GM23338 (cell line): ENCODE measurements at places on chromosomes 13 and 19. TPM values are rescaled to one million over a fixed set of nuclear protein-coding genes. Genes with fewer than 3 reads are reported as not detected.

DNA sequence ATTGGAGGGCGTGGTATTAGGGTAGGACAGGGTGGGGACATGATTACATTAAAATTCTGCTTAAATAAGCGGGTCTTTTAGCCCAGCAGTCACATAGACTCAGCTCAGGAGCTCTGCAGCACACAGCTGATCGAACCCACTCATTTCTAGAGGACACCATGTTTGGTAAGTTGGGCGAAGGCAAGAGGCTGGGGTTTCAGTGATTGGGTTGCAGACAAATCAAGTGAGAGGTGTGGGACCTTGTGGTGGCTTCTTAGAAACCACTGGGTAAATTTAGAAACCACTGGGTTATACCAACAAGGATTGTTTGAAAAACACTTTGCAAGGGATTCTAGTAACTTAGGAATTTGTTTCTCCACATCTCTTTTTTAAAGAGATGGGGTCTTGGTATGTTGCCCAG is at the start of gene LEUTX:
Gene LEUTX (plus strand): TSS at position 92 of the 400 bp plus-strand sequence. CDS start 67 bp downstream, at position 159.
- no peaks in the 10 kb centered on the region for H3K36me3 ChIP-seq
- no peak within 1 kb of the TSS for H3K4me3 ChIP-seq
- H3K4me1 ChIP-seq, result no peaks in the 10 kb centered on the region

Gene GSX1
- total RNA-seq, result not detected in 2 replicates

Gene SBSN
- total RNA-seq, result not detected in 2 replicates

- no peaks in the 10 kb centered on the region for H3K4me1 ChIP-seq
- no peak for DNase-seq
- H3K27me3 ChIP-seq, result no peaks in the 10 kb centered on the region
- no peak overlapping the region for H3K27ac ChIP-seq
Measured at GRCh38 chr13:42151781-42152180, 103.3 kb downstream of the DGKH start.

Gene RNF17
- total RNA-seq, result not detected in 2 replicates

Gene GGACT
- total RNA-seq, result 0.24 and 1.1 TPM in 2 replicates

- H3K4me3 ChIP-seq, result no peak overlapping the region
- H3K36me3 ChIP-seq, result no peaks in the 10 kb centered on the region
- no peaks in the 10 kb centered on the region for H3K4me1 ChIP-seq
- no peaks in the 10 kb centered on the region for H3K27me3 ChIP-seq
Measured at GRCh38 chr13:101157261-101157660, 259.0 kb downstream of the NALCN start.

- no peaks in the 10 kb centered on the region for H3K27me3 ChIP-seq
- peak; percentile 53 for DNase-seq
- no peak overlapping the region for H3K27ac ChIP-seq
- peaks cover 5% of the 10 kb centered on the region; the same call in 1 of the 2 replicates for H3K4me1 ChIP-seq
Measured at GRCh38 chr13:64446372-64446771, 2783.8 kb downstream of the PCDH9 start.

Gene TMPRSS9
- 0.16 and 0.28 TPM in 2 replicates for total RNA-seq

- peak within 1 kb of the TSS; percentile 77 for H3K27ac ChIP-seq
- H3K4me1 ChIP-seq, result peaks cover 6% of the 10 kb centered on the region; the same call in 1 of the 2 replicates
- peak; percentile 59 for DNase-seq
- H3K36me3 ChIP-seq, result no peaks in the 10 kb centered on the region
- H3K4me3 ChIP-seq, result peak within 1 kb of the TSS; percentile 86
Measured at GRCh38 chr19:45901912-45902650, at the start of gene MYPOP. TSS of gene MYPOP (minus strand) at chr19:45902613. CDS start at chr19:45901773, 840 bp downstream.

DNA sequence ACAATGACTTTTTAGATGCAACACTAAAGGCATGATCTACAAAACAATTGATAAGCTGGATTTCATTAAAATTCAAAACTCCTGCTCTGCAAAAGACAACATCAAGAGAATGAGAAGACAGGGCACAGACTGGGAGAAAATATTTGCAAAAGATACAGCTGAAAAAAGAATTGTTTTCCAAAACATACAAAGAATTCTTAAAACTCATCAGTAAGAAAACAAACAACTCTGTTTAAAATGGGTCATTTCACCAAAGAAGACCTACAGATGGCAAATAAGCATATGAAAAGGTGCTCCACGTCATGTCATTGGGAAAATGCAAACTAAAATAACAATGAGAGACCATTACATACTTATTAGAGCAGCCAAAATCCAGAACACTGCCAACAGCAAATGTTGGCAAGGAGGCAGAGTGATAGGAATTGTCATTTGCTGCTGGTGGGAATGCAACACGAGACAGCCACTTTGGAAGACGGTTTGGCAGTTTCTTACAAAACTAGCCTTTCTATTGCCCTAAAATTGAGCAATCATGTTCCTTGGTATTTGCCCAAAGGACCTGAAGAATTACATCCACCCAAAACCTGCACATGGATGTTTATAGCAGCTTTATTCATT is 39.2 kb downstream of the FLT1 start:
- peaks cover 19% of the 10 kb centered on the region; the same call in 1 of the 2 replicates for H3K36me3 ChIP-seq
- no peaks in the 10 kb centered on the region for H3K27me3 ChIP-seq
- DNase-seq, result peak; percentile 71
- H3K27ac ChIP-seq, result peak overlapping the region; percentile 60
- H3K4me3 ChIP-seq, result no peak overlapping the region

Gene SYNE4
- total RNA-seq, result 24.1 and 26.1 TPM in 2 replicates

GRCh38 chr13:33006638-33007037 is 9.6 kb upstream of the KL start:
- no peaks in the 10 kb centered on the region for H3K36me3 ChIP-seq
- H3K27ac ChIP-seq, result no peak overlapping the region
- no peak for DNase-seq
